Lung (tissue), 17 donors: ENCODE measurements at places on chromosomes 11 and 22. TPM values are rescaled to one million over a fixed set of nuclear protein-coding genes. Genes with fewer than 3 reads are reported as not detected.

Gene SMC1B
- 0.04 TPM for polyA plus RNA-seq

Gene RHBDD3
- polyA plus RNA-seq: 38.2 TPM

Gene ALDH3B1
- polyA plus RNA-seq: 73.9 TPM

Gene PHOX2A
- polyA plus RNA-seq: not detected

- no peaks in the 10 kb centered on the region for H3K27me3 ChIP-seq
- no peaks in the 10 kb centered on the region for H3K4me1 ChIP-seq
- H3K4me3 ChIP-seq: no peak overlapping the region
- H3K36me3 ChIP-seq: no peaks in the 10 kb centered on the region
- no peak overlapping the region for H3K27ac ChIP-seq
- DNase-seq: no peak
Measured at GRCh38 chr11:61279934-61280659, 15.0 kb downstream of the VWCE start.

DNA sequence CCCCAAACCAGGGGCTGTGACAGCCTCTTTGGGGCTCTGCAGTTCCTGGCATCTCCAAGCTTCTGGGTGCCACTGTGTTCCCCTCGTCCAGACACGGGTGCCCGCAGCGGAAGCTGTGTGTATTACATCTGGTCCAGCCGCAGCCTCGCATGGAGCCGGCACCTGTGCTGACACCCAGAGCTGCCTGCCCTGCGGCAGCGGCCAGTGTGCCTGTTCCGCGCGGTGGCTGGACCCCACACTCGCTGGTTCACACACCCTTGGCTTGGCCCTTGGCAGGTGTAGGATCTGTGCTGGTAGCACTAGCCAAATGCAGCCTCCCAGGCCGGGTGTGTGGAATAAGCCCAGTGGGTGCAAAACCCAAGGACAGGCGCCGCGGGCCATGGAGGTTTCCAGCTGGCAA, 24.5 kb upstream of the RNASEH2C start:
- H3K27ac ChIP-seq: no peak overlapping the region
- peaks cover 8% of the 10 kb centered on the region for H3K27me3 ChIP-seq
- H3K4me3 ChIP-seq: no peak overlapping the region
- H3K36me3 ChIP-seq: no peaks in the 10 kb centered on the region

- no peak overlapping the region for H3K27ac ChIP-seq
- no peaks in the 10 kb centered on the region for H3K4me1 ChIP-seq
- no peaks in the 10 kb centered on the region for H3K27me3 ChIP-seq
- no peaks in the 10 kb centered on the region for H3K36me3 ChIP-seq
- DNase-seq: no peak
- H3K4me3 ChIP-seq: no peak overlapping the region
Measured at GRCh38 chr11:11253497-11253896, 99.6 kb downstream of the CSNK2A3 start.

- no peaks in the 10 kb centered on the region for H3K4me1 ChIP-seq
- DNase-seq: no peak
- no peaks in the 10 kb centered on the region for H3K27me3 ChIP-seq
- H3K4me3 ChIP-seq: no peak overlapping the region
Measured at GRCh38 chr11:42239188-42239587, 779.7 kb upstream of the LRRC4C start.

GRCh38 chr11:68447015-68447801, 13.3 kb upstream of the PPP6R3 start:
- no peak overlapping the region for H3K27ac ChIP-seq
- peaks cover 17% of the 10 kb centered on the region for H3K36me3 ChIP-seq

DNA sequence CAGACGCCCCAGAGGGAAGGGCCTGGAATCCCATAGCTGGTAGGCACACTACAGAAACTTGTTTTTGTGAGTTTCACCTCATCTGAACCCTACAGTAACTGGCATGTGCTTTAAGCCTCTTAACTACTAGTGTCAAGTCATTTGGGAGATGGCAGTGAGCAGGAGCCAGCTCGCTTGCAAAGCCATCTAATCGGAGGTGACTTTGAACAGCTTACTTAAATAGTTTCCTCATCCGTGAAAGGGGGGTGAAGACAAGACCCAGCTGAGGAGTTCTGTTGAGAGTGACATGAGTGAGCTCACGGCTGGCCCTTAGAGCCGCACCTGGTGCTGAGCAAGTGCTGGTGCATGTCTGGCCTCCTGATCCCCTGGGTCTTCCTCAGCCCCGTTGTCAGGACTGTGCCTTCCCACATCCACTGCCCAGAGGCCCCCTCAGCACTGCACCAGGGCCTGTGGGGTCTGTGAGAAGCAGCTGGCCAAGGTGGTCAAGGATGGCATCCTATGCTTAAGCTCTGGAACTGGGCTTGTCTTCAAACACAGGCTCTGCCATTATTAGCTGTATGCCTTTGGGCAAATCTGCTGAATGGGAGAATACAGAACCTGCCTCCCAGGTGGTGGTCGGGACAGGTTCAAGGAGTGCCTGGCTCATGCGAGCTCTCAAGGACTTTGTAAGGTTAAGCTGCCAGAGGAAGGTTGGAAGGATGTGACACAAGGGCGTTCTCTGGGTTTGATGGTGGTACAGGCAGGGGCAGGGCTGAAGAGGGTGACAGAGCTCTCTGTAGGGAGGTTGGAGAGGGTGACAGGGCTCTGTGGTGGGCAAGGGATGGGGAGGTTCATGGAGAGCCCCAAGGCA, 27.3 kb downstream of the INCENP start:
- H3K27ac ChIP-seq: no peak overlapping the region
- DNase-seq: no peak
- H3K4me1 ChIP-seq: no peaks in the 10 kb centered on the region
- H3K36me3 ChIP-seq: no peaks in the 10 kb centered on the region

DNA sequence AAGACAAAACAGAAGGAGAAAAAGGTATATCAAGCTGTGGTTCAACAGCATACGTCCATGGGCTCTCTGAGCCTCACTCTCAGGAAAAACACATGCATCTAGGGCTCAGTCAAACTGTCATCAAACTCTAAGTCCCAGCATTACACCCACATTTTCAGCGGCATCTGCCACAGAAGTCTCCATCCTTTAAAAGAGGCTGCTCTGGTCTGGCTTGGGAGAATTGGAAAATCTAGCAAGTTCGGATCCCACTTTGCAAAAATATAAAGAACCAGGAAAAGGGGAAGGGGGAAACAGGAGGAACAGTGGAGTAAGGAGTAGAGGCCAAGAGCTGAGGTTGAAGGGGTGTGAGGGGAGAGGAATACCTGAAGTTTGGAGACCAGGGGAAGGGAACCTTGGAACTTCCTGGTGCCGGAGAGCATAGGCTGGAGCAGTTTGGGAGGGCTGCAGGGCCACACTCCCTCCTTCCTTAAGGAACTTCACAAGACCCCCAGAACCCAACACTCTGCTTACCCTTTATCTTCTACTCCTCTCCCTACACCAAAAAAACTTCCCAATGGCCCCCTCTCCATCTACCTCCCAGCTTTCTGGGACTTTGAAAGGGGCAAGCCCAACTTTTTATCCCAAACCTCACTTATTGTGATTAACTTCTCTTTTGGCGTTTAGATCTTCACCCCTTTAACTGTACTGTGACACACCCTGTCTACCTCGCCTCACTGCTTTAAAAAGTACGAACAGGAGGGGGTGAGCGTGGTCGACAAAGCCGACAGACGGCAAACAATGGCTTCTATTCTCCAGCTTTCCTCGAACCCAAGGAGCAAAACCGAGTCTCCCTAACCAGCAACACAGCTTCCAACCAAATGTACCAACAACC, 4.0 kb downstream of the PAX6 start:
- H3K27ac ChIP-seq: no peak overlapping the region
- H3K4me3 ChIP-seq: no peak overlapping the region
- H3K36me3 ChIP-seq: no peaks in the 10 kb centered on the region
- H3K4me1 ChIP-seq: no peaks in the 10 kb centered on the region
- no peak for DNase-seq

DNA sequence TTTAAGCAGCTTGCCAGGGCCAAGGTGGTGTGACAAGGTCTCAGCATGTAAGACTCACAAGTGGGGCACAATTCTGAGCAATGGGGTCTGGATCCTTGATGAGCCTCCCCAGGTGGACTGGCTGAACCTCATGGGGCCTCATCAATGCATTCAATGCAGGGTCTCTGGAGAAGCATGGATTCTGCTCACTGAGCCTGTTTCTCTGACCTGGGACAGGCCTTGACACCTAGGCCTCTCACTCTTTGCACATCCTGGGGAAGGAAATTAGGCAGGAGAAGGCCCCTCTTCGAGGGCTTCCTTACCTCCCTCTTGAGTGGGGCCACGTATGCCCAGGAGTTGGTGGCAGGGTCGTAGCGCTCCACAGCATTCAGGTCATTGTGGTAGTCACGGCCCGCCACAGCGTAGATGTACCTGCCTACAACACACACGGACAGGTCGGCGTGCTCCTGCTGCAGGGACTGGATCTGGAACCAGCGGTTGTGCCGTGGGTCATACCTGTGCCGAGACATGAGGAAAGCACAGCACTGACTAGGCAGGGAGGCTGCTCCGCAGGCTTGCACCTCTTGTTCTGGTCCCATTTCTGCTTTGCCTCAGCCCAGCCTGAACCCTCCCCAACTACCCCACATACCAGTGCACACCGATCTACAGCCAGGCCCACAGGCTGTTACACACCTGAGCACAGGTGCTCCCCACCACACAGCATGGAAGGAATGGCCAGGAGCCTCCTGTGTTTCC, 20.0 kb upstream of the SCARF2 start:
- no peak for DNase-seq
- H3K27ac ChIP-seq: no peak overlapping the region
- no peaks in the 10 kb centered on the region for H3K4me1 ChIP-seq
- no peaks in the 10 kb centered on the region for H3K36me3 ChIP-seq
- no peaks in the 10 kb centered on the region for H3K27me3 ChIP-seq
